Activated CD4-positive, alpha-beta T cell treated with anti-CD3 and anti-CD28 coated beads for 36 hours (primary cell): ENCODE measurements at places on chromosomes 13 and 19.

DNA sequence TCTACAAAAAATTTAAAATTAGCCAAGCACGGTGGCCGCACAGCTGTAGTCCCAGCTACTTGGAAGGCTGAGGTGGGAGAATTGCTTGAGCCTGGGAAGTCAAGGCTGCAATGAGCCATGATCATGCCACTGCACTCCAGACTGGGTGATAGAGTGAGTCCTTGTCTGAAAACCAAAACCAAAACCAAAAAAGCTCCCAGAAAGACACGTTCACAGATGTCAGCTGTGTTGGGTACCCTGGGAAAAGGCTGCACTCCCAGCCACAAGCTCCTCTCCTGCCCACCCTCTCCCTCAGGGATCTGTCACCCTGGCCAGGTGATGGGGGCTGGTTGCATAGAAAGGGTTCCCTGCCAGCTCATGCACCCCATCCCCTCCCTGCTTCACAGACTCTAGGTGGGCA lies 53.3 kb downstream of the RNF6 start:
- H3K27ac ChIP-seq: no peak overlapping the region
- no peak overlapping the region for H3K4me3 ChIP-seq
- H3K4me1 ChIP-seq: no peaks in the 10 kb centered on the region

DNA sequence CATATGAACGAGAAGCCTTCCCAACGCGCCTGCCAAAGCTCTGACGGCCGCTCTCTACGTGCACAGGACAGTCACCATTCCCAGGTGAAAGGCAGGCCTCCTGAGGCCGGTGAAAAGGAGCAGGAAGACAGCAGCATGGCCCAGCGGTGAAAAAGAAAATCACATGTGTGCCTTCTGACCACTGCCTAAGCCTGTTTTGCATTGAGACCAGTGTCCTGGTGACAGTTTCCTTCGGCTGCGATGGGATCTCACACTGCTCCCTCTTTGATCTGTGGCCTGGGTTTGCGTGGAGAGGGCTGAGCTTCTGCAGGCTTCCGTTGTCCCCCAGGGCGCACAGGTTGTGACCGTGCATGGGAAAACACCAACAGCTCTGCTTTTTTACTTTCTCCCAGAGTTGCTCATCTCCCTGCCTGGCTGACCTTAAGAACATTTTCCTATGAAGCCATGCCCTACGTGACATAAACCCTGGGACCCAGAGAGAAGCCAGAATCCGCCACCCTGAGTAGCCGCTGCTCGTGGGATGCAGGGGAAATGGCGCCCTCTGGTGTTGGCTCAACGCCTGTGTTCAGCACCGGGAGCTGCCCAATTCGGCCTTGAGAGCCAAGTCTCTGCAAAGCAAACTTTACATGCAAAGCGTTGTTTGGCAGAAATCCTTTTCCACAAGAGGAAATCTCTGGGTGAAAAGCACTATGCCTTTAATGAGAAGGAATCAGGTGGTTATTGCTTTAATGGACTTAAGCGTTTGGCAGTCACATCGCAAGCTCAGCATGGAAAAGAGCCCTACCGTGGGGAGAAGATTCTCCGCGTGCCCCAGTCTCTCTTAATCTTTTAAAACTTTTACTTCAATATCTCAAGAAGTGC lies 112.2 kb upstream of the GPR12 start:
- H3K27ac ChIP-seq: no peak overlapping the region
- peaks cover 2% of the 10 kb centered on the region for H3K4me1 ChIP-seq
- H3K4me3 ChIP-seq: no peak overlapping the region
- peaks cover 9% of the 10 kb centered on the region for H3K27me3 ChIP-seq
- H3K36me3 ChIP-seq: no peaks in the 10 kb centered on the region

- H3K36me3 ChIP-seq: no peaks in the 10 kb centered on the region
- H3K27me3 ChIP-seq: no peaks in the 10 kb centered on the region
- no peaks in the 10 kb centered on the region for H3K4me1 ChIP-seq
- no peak overlapping the region for H3K27ac ChIP-seq
- no peak overlapping the region for H3K4me3 ChIP-seq
These were observed 1952.0 kb downstream of the OLFM4 start for GRCh38 chr13:54980651-54981050.

DNA sequence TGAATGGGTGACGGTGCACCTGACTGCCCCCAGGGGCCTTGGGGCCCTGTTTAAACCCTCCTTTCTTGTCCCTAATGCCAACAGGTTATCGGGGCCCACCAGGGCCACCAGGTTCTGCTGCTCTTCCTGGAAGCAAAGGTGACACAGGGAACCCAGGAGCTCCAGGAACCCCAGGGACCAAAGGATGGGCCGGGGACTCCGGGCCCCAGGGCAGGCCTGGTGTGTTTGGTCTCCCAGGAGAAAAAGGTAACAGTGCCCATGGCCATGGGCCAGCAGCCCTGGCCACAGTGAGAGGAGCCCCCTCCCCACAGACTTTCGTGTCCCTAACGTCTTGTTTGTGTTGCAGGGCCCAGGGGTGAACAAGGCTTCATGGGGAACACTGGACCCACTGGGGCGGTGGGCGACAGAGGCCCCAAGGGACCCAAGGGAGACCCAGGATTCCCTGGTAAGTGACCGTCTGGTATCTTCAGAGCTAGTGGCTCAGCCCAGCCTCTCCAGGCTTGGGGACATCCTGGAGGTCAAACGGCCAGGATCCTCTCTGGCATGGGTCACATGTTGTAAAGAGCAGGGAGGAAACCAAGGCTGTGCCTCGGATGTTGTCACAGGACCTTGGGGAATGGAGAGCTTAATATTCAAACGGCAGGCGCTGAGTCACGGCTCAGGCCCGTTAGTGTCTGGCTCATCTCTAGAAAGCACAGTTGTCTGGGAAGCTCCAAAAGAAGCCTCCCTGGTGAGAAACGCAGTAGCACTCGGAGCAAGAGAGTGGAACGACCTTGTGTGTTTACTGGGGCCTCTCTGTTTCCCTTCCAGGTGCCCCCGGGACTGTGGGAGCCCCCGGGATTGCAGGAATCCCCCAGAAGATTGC lies 58.3 kb downstream of the RAB20 start:
- no peaks in the 10 kb centered on the region for H3K36me3 ChIP-seq
- no peaks in the 10 kb centered on the region for H3K4me1 ChIP-seq
- DNase-seq: no peak

- no peak overlapping the region for H3K27ac ChIP-seq
- peaks cover 13% of the 10 kb centered on the region for H3K36me3 ChIP-seq
These were observed 8.7 kb downstream of the IFNL1 start for GRCh38 chr19:39304701-39305571.

DNA sequence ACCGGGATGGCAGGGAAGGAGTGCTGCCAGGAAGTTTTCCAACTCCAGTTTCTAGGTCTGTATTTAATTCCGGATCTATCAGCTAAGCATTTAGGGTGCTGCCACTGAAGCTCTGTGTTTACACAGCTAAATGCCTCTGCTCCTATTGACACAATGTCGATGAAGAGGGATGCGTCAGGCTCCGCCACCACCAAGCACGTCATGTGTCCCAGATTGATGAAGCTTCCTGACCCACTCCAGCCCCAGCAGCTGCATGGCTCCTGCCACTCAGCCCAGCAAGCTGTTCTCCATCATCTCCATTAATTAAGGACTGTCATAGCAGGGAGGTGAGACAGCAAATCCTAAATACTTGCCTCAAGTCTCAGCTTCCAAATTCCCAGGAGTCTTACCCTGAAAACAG lies 435.2 kb upstream of the ZNF507 start:
- no peak for DNase-seq
- H3K36me3 ChIP-seq: no peaks in the 10 kb centered on the region
- H3K4me1 ChIP-seq: no peaks in the 10 kb centered on the region
- no peak overlapping the region for H3K27ac ChIP-seq

DNA sequence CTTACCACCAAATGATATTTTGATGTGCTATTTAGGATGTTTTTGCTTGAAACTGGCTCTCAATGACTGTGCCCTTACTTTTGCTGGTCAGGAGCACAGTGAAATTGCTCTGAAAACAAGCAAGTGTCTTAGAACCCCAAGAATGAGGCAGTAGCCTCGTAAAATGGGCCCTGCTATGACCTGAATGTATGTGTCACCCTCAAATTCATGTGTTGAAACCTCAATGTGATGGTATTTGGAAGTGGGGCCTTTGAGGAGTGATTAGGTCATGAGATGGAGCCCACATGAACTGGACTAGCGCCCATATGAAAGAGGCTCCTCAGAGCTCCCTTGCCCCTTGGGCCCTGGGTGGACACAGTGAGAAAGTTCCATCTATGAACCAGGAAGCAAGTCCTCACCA lies 155.2 kb downstream of the ZIC5 start:
- no peaks in the 10 kb centered on the region for H3K27me3 ChIP-seq
- no peaks in the 10 kb centered on the region for H3K36me3 ChIP-seq
- peaks cover 19% of the 10 kb centered on the region for H3K4me1 ChIP-seq
- DNase-seq: no peak
- H3K27ac ChIP-seq: no peak overlapping the region

GRCh38 chr13:61094865-61095264 lies 320.8 kb downstream of the PCDH20 start:
- no peaks in the 10 kb centered on the region for H3K27me3 ChIP-seq
- DNase-seq: no peak
- no peak overlapping the region for H3K27ac ChIP-seq
- H3K4me3 ChIP-seq: no peak overlapping the region
- no peaks in the 10 kb centered on the region for H3K36me3 ChIP-seq

DNA sequence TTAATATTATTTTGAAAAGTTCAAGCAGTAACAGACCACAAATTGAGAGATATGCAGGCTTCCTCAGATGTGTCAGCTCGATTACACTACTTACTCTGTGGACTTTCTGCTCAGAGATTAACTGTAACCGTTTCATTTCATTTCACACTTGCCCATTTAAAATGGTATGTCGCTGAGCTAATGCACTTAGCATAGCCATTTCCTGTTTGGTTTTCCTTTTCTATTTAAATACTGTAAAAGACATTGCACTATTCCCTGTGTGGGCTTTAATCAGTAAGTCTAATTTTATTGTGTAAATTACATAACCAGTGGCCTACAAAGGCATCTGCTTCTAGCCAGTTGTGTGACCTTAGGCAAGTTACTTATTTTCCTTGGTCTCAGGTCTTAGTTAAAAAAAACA lies 237.6 kb downstream of the LACC1 start:
- H3K36me3 ChIP-seq: no peaks in the 10 kb centered on the region
- H3K4me3 ChIP-seq: no peak overlapping the region
- DNase-seq: no peak
- peaks cover 9% of the 10 kb centered on the region for H3K4me1 ChIP-seq
- H3K27ac ChIP-seq: no peak overlapping the region

DNA sequence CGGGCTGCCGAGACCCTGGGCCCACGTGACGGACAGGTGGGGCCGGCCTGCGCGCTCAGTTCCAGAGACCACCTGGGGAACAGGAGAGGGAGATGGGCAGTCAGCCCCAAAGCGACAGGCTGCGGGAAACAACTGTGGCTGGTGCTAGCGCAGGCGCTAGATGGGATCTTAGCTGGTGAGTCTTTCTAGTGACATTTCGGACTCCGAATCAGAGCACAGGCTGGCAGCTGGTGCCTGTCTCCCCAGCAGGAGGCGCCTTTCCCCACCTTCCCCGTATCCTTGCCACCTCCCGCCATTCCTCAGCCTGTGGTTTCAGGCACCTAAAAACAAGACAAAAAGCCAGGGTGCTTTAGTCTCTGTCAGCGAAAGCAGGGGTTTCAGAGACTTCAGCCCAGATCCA lies 19.4 kb upstream of the RANBP3 start:
- no peak for DNase-seq
- no peaks in the 10 kb centered on the region for H3K27me3 ChIP-seq
- peaks cover 11% of the 10 kb centered on the region for H3K36me3 ChIP-seq
- H3K4me1 ChIP-seq: no peaks in the 10 kb centered on the region

DNA sequence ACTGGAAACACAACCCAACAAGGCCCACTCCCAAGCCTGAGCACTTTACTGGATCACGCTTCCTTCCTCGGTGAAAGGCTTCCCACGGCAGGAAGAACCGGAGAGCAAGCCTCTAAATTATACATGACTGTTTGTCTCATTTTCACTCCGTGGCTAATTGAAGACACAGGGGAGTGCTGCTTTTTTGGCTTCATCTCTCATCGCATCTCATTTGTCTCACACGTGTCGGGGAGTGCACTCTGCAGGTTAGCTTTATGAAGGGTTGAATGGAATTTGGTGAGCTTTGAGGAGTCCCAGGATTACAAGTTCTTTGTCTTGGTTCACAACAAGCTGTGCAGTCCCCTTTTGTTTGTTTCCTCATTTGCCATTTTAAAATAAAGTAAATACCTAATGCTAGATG lies 544.6 kb downstream of the GPC6 start:
- H3K27me3 ChIP-seq: peaks cover 1% of the 10 kb centered on the region
- no peak for DNase-seq
- no peaks in the 10 kb centered on the region for H3K4me1 ChIP-seq
- H3K36me3 ChIP-seq: no peaks in the 10 kb centered on the region
- no peak overlapping the region for H3K4me3 ChIP-seq

- no peaks in the 10 kb centered on the region for H3K36me3 ChIP-seq
- H3K4me3 ChIP-seq: no peak overlapping the region
- DNase-seq: peak; percentile 60
- H3K4me1 ChIP-seq: peaks cover 2% of the 10 kb centered on the region
- no peak overlapping the region for H3K27ac ChIP-seq
These were observed 27.9 kb upstream of the ONECUT3 start for GRCh38 chr19:1725100-1726064.

DNA sequence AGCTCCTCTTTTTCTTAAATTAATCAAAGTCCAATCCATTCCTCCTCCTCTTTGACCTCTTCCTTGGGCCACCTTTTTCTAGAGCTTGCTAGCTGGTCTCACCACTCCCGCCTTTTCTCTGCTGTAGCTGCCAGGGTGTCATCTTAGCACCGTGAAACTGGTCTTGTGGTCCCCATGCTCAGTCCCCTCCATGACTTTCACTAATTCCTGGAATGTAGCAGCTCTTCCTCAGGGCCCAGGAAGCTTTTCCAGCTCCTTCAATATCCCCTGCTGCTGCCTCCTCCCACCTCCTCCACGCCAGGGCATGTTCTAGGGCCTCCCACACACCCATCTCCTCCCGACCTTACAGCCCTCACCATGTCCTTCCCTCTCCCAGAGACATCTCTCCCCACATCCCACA lies 222.2 kb downstream of the MYO16 start:
- no peak overlapping the region for H3K4me3 ChIP-seq
- no peak for DNase-seq
- H3K27ac ChIP-seq: no peak overlapping the region
- peaks cover 11% of the 10 kb centered on the region for H3K27me3 ChIP-seq

DNA sequence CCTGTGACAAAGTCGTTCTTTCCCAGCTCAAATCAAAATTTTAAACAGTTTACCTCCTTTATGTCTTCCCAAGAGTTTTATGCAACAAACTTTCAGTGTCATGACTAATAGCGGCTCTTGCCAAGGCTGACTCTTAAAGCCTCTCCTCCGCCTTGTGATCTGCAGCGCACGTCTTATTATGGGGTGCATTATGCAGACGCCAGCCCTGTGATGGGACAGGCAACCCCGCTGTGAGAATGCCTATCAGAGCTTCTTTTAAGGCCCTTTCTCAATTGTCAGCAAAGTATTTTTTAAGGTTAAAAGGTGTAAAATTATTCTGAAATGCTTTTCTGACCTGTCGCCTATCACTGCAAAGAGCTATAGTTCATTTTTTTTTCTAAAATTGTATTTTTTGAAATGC lies 152.8 kb downstream of the SOX1 start:
- no peak for DNase-seq
- H3K27me3 ChIP-seq: peaks cover 2% of the 10 kb centered on the region
- H3K4me1 ChIP-seq: no peaks in the 10 kb centered on the region
- no peak overlapping the region for H3K27ac ChIP-seq
- H3K4me3 ChIP-seq: no peak overlapping the region

GRCh38 chr13:106297283-106297682 lies 238.2 kb downstream of the EFNB2 start:
- no peak overlapping the region for H3K27ac ChIP-seq
- H3K27me3 ChIP-seq: peaks cover 3% of the 10 kb centered on the region
- H3K36me3 ChIP-seq: no peaks in the 10 kb centered on the region
- H3K4me3 ChIP-seq: no peak overlapping the region
- no peak for DNase-seq

GRCh38 chr13:21133077-21133476 lies 43.3 kb downstream of the SKA3 start:
- H3K27ac ChIP-seq: no peak overlapping the region
- DNase-seq: no peak
- H3K27me3 ChIP-seq: peaks cover 8% of the 10 kb centered on the region
- no peaks in the 10 kb centered on the region for H3K36me3 ChIP-seq
- no peak overlapping the region for H3K4me3 ChIP-seq
- no peaks in the 10 kb centered on the region for H3K4me1 ChIP-seq
